ENCODE measurements at places on chromosomes 6 and 20.
A peak's percentile ranks its signal among the peaks of the same experiment; 100 is the strongest.

GRCh38 chr6:13098793-13099570, 229.4 kb downstream of the TBC1D7 start:
- no peak for DNase-seq

DNA sequence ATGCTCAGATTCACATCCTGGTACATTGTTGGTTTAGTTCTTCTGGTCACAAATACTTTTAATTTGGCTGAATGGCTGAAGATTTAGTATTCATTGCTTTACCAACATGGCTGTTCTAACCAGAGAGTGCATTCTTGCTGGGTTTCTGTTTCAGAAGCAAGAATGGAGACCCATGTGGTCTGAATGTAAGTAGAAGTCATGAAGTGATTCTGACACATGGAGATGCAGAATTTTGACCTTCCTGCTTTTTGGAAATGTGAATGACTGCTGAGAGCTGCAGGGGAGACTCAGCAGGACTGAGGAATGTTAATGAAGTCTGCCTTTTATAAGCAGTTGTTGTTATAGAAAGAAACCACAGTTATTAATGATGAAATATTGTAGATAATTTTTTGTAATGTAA, 576.1 kb upstream of the MARCKS start:
- no peak for DNase-seq

- no peak for DNase-seq
Measured at GRCh38 chr6:128500014-128500413, 20.4 kb downstream of the PTPRK start.

- no peak for DNase-seq
Measured at GRCh38 chr6:56529594-56530191, 113.0 kb downstream of the DST start.

DNA sequence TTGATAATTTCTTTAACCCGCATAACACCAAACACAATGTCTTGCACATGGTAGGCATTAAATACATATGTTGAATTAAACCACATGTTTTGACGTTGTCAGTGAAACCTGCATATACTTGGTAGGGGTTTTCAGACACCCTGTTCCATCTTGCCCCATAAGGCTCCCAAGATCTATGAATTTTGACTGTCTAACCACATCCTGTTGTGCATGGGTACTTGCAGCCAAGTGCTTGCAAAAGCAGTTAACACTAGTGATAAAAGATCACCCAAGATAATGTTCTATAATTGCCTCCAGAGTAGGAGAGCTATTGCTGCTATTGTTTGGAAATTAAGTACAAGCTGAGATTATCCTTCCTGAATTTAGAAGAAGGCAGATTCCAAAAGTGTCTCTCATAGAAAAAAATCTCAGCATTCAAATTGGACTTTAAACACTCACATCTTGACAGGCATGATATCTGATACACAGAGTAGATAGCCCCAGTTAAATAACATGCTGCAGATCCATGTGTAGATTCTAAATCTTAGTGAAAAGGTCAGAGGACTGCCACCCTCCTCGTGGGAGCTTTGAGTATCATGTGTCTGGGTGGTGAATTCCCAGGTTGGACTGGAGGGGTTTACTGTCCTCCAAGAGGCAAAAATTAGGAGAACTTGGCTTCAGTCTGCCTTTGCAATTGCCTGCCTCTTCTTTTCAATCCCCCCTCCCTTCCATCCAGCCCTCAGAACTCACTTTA, 25.8 kb upstream of the CCN6 start:
- no peak for DNase-seq

- DNase-seq: peak; percentile 21
Measured at GRCh38 chr20:17622851-17623508, 53.1 kb downstream of the DSTN start.
